ENCODE measurements at places on chromosomes 7 and 10. TPM values are rescaled to one million over a fixed set of nuclear protein-coding genes. Genes with fewer than 3 reads are reported as not detected.

TRIM8 gene
- total RNA-seq = 131 TPM

OIT3 gene
- total RNA-seq = not detected

ZNF25 gene
- total RNA-seq = 9.3 TPM

MYOF gene
- 103 TPM for total RNA-seq

CBLL1 gene
- total RNA-seq = 14.2 TPM

GPR85 gene
- total RNA-seq = 0.24 TPM

ADCYAP1R1 gene
- total RNA-seq = not detected

CRPPA gene
- total RNA-seq = 0.78 TPM

EIF4H gene
- 269 TPM for total RNA-seq

CTAGE8 gene
- 0.26 TPM for total RNA-seq

AMPH gene
- 2.8 TPM for total RNA-seq

RHOBTB1 gene
- 13.3 TPM for total RNA-seq

CTNNA3 gene
- total RNA-seq = under 0.01 TPM

PDCD11 gene
- 26.8 TPM for total RNA-seq

FAM241B gene
- not detected for total RNA-seq

ZNF488 gene
- total RNA-seq = 0.52 TPM

CABCOCO1 gene
- total RNA-seq = 0.65 TPM

ANAPC16 gene
- 82.6 TPM for total RNA-seq

RELN gene
- 0.65 TPM for total RNA-seq

CCDC3 gene
- 4.7 TPM for total RNA-seq

DRGX gene
- not detected for total RNA-seq

CYP2C19 gene
- total RNA-seq = not detected

DNAH11 gene
- 1.2 TPM for total RNA-seq

SUPV3L1 gene
- total RNA-seq = 18.1 TPM

CLDN3 gene
- total RNA-seq = not detected

Measured in epithelial cell of alveolus of lung (primary cell).